Fibroblast of skin of right quadriceps (primary cell): ENCODE measurements at places on chromosomes 1 and 21.

- peak; percentile 79 for DNase-seq
These were observed 590.6 kb downstream of the NUF2 start for GRCh38 chr1:163912170-163912884.

- no peak for DNase-seq
These were observed 125.8 kb upstream of the HOOK1 start for GRCh38 chr1:59688976-59689375.

GRCh38 chr21:19130379-19131028, 726.9 kb upstream of the TMPRSS15 start:
- DNase-seq, result no peak

DNA sequence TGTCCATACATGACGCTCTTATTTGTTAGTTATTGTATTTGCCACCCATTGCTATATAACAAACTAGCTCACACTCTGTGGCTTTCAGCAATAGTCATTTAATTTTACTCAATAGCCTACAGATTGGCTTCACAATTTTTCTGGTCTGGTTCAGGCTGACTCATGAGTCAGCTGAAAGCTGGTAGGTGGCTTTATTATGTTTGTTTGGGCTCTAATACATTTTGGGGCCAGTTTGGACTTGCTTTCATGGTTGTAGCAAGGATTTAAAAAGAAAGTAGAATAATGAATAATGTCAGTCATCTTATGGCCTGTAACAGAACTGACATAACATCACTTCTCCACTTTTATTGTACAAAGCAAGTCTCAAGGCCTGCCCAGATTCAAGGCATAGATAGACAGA, 338.7 kb downstream of the LRRIQ3 start:
- DNase-seq, result no peak

- DNase-seq, result no peak
These were observed 50.9 kb downstream of the PIGK start for GRCh38 chr1:77168358-77168757.

GRCh38 chr1:182114627-182115023, 53.1 kb upstream of the ZNF648 start:
- no peak for DNase-seq

DNA sequence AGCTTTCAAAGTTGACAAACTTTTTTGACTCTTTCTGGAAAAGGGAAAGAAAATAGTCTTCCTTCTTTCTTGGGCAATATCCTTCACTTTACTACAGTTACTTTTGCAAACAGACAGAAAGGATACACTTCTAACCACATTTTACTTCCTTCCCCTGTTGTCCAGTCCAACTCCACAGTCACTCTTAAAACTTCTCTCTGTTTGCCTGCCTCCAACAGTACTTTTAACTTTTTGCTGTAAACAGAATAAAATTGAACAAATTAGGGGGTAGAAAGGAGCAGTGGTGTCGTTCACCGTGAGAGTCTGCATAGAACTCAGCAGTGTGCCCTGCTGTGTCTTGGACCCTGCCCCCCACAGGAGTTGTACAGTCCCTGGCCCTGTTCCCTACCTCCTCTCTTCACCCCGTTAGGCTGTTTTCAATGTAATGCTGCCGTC, 160.8 kb upstream of the SGIP1 start:
- DNase-seq, result no peak

DNA sequence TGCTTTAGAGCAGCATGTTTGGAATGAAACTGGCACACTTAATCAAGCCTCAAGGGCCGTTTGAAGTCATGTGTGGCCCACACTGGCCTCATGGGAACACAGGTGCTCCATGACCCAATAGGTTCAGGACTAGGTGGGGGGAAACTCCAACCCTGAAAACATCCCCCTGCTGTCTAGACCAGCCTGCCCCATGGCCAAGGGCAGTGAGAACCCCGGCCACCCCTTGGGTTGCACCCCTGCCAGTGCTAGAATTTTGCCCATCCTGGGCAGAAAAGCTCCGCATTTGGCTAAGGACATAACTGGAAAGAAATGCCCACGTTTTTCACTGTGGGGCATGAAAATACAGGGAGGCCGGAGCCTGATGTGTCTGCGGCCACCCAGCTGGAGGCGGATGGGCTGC, 6.1 kb upstream of the PTGER3 start:
- no peak for DNase-seq

GRCh38 chr1:206953126-206953525, 6.9 kb upstream of the PIGR start:
- no peak for DNase-seq

- no peak for DNase-seq
These were observed 22.2 kb upstream of the KIF1B start for GRCh38 chr1:10188133-10188650.

DNA sequence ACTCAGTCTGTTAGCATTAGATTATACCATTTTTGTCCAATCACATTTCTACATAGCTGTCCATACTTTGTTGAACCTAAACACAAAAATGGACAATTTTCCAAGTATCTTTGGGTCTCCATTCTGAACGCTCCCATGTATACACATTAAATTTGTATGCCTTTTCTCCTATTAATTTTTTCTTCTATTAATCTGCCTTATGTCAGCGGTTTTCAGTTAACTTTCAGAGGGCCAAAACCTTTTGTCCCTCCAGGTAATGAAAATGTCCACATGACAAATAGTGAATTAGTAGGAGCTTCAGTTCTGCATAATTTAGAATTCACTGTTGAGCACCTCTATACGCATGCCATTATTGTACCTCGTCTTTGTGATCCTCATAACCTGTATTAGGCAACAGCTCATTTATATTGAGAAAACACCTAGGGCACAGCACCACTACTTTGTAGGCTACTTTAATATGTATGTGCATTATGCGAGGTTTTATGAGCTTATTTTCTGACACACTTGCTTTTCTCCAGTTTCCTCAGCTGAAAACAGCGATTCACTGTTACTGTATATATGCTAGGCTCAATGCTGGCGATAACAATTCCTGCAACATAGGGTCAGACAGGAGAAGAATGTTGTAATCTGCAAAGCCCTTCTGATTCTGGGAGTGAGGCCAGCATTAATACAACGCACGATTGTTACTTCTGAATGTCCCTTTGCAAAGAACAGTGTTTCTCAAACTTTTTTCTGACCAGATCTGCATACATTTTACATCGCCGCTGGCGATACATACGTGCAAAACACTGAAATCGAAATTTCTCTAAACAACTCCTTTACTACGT, 1.1 kb upstream of the ABCD3 start:
- peak; percentile 73 for DNase-seq

DNA sequence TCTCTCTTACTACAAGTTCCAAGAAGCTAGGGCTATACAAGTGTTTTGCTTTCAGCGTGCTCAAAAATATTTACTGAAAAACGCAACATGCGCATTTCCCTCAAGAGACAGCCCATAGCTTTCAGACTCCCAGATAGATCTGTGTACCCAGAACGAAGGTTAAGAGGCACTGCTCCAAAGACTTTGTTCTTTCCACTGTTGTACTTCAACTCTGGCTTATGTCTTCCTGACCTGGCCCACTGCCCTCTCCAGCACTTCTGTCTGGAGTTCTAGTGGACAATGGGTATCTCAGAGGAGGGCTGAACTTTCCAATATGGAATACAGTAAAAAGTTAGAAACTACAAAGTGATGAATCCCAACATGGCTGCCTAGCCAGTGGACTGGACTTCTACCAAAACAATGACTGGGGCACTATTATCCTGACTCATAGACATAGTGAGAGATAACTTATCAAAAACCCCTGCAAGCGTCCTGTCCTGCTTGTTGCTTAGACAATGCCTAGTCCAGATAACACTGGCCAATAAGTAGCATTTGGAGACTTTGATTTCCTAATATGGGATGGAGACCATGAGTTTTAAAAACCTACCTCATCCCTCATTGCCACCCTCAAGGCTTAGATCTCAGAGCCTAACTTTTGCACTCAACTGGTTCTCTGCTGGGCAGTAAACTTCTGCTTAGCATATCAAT, 8.8 kb upstream of the ADAR start:
- no peak for DNase-seq

- no peak for DNase-seq
These were observed at the start of gene LY9 for GRCh38 chr1:160795951-160796383. TSS of gene LY9 (plus strand) at chr1:160796174. CDS start at chr1:160796188, 14 bp downstream.

- no peak for DNase-seq
These were observed 587 bp downstream of the TMEM53 start for GRCh38 chr1:44673675-44674112.

GRCh38 chr1:63054184-63054583, 268.2 kb upstream of the FOXD3 start:
- DNase-seq, result no peak

DNA sequence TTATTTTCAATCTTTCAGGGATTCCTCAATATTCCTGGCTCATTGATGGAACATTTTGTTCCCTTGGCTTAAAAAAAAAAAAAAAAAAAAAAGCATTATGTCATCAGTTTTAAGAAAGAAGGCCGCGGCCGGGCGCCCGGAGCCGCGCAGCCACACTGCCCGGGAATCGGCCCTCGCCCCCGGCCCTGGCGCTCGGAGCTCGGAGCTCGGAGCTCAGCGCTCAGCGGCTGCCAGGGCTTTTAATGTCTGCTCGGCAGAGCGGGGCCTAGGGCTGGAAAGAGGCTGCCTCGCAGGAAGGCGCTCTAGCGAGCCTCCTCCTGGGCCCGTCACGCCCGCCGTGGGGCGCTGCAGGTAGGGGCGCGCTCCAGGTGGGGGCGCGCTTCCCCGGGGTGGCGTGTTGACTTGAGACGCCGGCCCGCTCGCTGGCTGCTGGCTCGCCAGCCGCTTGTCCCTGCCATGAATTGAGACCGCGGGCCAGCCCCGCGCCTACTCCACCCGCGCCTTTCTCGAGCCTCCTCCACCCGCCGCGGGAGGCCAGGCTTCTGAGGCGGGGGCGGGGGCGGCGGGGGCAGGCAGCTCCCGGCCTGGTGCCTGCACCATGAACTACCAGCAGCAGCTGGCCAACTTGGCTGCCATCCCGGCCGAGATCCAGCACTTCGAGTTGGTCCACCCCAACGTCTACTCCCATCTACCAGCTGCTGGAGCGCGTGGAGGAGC, 5.4 kb upstream of the TDRD5 start:
- peak; percentile 14 for DNase-seq

- peak; percentile 75 for DNase-seq
These were observed 7.4 kb downstream of the TRNP1 start for GRCh38 chr1:27000817-27001460.

- DNase-seq, result no peak
These were observed 126.9 kb upstream of the SLC35F3 start for GRCh38 chr1:233777566-233777965.

- DNase-seq, result no peak
These were observed 130.9 kb downstream of the GALNT2 start for GRCh38 chr1:230197644-230198567.

- no peak for DNase-seq
These were observed 18.4 kb downstream of the HIPK1 start for GRCh38 chr1:113947388-113948107.

DNA sequence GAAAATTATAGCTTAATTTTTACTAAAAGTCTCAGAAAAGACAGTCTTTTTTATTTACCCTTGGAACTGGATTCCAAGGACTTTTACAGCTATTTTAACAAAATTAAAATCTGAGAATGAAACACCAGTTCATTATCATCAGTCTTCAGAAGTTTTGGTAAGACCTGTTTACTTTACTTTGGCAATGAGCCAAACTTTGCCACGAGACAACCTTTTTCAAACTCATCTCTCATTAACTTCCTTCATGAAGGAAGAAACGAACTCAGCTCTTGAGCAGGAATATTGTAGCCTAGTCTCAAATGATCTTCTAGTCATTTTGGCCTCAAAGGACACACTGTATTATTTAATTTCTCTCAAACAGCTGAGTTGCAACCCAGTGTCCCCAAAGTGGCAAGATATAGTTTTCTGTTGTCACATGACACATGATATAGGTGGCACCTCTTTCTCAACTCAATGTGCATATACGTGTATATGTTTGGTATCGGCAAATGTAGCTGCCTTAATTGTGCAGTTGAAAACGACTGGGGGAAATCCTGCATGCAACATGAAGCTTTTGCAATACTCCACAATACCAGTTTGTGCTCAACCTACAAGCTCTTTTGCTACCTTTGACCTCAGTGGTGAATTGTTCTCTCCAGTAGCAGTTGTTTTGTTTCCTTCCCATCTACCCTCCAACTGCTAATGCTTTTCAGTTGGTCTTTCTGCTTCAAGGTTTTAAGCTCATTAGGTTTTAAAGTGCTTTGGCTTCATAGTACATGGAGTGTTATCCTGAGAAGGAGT, 8.4 kb upstream of the GNG4 start:
- no peak for DNase-seq

- no peak for DNase-seq
These were observed 246.2 kb upstream of the ADGRL2 start for GRCh38 chr1:81554534-81554933.

DNA sequence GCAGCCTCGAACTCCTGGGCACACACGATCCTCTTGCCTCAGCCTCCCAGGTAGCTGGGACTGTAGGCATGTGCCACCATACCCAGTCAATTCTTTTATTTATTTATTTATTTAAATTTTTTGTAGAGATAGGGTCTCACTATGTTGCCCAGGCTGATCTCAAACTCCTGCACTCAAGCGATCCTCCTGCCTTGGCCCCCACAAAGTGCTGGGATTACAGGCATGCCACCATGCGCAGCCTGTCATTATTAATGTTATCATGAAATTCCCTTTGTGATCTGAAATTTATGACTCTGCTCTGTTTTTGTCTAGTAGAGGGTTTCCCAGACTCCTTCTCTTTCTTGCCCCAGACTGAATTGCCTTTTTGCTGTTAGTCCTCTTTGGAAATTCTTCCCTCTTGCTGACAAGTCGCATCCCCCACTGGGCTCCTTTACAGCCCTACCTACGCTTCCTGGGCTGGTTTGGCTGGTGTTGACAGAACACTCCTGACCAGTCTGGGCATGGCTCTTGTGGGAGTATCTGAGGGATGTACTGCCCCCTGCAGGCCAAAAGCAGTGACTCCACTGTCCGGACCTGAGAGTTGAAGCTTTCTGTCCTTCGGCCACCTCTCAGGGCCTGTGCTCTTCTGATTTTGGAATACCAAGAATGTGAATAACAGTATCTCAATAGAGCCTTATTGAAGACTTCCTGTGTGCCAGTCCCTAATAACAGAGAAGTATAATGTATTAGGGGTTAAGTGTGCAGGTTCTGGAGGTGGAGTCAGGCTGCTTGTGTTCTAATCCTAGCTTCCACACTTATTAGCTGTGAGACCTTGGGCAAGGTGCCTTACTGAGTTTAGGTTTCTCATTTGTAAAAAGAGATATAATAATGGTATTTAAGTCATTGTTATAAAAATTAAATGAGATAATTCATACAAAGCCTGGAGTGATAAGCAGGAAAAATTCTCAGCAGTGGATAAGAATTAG, 28.2 kb downstream of the TCEANC2 start:
- DNase-seq, result peak; percentile 28

- DNase-seq, result no peak
These were observed 52.5 kb upstream of the NBL1 start for GRCh38 chr1:19591482-19592091.

DNA sequence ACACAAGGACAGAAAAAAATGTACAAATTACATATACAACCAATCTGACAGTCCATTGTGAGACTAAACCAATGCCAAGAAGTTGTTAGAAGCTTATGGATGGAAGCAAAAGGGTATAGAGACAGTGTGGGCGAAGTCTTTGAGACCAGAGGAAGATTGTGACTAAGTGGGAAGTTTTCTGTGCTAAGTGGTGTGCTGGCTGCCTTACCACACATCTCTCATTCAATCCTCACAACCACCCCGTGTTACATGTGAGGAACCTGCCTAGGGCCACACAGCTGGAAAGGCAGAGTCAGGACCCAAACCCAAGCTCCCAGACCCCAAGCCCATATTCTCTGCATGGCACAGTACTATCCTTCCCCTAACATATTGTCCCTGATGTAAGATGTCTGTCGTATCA, 53.5 kb upstream of the DUSP10 start:
- no peak for DNase-seq

GRCh38 chr1:185144233-185144632, 12.5 kb downstream of the TRMT1L start:
- peak; percentile 65 for DNase-seq

GRCh38 chr1:186496171-186496851, 35.4 kb upstream of the PDC start:
- no peak for DNase-seq
